Pulmonary artery endothelial cell (primary cell): ENCODE measurements at places on chromosomes 4 and X. TPM values are rescaled to one million over a fixed set of nuclear protein-coding genes. Genes with fewer than 3 reads are reported as not detected.

- no peak for DNase-seq
Measured at GRCh38 chrX:120453985-120454384, 15.1 kb downstream of the LAMP2 start.

DNA sequence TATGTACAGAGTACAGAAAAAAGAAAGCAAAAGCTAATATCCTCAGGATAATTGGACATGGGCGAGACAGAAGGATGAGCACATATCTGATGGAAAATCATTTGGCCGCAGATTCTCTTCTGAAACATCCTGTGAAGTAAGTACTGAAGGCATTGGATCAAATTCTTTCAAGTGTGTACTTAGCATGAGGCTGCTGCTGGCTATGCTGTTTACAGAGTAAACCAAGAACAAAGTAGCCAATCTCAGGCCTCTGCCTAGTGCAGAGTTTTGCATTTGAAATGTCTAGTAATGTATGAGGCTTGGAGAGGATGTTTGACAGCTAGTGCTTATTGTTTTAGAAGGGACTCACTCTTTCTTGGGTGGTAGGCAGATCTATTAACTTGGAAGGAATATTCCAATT, 128.5 kb downstream of the MAGEC2 start:
- DNase-seq, result no peak

- no peak for DNase-seq
Measured at GRCh38 chrX:13338996-13339515, 19.2 kb upstream of the ATXN3L start.

GRCh38 chrX:42739258-42739657, 38.7 kb downstream of the PPP1R2C start:
- DNase-seq, result no peak

DNA sequence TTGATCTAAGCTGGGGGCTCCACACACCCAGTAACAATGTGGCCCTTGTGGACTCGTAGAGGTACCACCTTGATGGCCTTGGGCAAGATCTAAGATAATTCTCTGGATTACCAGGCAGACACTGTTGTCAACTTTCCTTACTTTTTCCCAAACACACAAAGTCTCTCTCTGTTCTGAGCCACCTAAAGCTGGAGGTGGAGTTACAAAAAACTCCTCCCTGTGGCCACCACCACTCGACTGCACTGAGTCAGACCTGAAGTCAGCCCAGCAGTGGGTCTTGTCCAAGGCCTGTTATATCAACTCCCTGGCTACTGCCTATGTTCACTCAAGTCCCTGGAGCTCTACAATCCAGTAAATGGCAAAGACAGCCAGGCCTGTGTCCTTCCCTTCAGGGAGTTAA, 70.1 kb upstream of the TECRL start:
- no peak for DNase-seq

- no peak for DNase-seq
Measured at GRCh38 chr4:130563185-130563888, 1467.4 kb downstream of the C4orf33 start.

- DNase-seq, result no peak
Measured at GRCh38 chr4:69910016-69910782, 20.7 kb upstream of the CSN1S1 start.

GRCh38 chr4:32032136-32032672, 1312.0 kb downstream of the PCDH7 start:
- no peak for DNase-seq

- DNase-seq, result no peak
Measured at GRCh38 chrX:9542761-9543111, 77.9 kb downstream of the TBL1X start.

DNA sequence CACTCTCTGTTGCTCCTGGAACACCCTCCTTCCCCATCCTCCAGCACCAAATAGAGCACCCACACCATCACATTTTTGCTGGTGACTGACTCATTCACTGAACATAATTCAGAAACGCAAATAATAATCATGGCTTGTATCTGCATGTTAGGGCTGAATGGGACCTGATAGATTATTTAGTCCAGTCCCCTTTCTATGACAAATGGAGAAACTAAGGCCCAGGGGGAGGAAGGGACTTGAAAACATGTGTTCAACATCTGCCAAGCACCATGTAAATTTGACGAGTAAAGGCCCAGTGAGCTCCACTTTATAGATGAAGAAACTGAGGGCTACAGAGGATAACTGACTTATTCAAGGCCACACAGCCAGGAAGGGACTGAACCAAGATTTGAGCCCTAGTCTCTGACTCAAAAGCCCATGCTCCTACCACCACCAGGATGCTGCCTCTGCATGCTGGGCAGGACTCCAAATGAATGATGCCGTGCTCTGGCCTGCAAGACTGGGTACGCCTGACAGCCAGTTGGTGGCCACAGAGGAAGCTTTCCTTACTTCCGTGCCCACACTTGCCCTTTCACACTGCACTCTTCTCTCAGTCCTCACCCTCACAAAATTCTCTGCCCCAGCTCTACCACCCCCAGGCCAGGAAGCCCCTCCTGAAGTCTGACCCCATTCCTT, 133.3 kb upstream of the PJA1 start:
- DNase-seq, result no peak

DNA sequence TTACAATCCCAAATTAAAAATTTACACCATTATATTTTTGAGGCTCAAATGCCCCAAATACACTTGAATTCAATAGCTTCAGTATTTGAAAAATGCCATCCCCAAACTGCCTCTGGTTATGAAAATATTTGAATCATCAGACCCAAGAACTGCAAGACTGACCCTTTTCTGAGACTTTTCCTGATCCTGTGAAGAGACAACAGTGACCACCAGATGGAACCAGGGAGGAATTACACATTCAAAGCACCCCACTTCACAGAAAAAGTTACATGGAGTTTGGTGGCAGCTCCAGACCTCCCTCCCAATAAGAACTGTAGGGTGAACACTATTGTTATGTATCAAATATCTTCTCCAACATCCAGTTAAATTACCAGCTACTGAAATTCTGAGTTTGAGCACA, 44.0 kb upstream of the SCD5 start:
- DNase-seq, result no peak

- DNase-seq, result no peak
Measured at GRCh38 chr4:38188631-38189101, 228.5 kb downstream of the PTTG2 start.

DNA sequence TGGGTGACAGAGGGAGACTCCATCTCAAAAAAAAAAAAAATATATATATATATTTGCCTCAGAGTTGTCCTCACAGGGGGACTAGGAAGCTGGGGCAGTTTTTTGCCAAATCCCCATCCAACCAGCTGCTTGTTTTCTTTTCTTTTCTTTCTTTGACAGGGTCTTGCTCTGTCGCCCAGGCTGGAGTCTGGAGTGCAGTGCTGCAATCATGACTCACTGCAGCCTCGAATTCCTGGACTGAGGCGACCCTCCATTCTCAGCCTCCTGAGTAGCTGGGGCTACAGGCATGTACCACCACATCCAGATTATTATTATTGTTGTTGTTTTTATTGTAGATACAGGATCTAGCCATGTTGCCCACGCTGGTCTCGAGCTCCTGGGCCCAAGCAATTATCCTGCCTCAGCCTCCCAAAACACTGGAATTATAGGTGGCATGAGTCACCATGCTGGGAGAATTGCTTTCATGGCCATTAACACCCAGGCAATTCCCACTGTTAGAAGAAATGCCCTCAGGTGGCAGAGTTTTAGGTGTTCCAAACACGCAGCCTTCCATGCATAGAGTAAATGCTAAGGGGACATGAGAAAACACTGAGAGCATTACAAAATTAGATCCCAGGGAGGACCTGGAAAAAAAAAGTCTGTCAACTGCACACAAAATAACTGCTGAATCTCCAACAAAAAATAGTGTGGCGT, 98.0 kb downstream of the ARHGAP6 start:
- no peak for DNase-seq

- DNase-seq, result no peak
Measured at GRCh38 chrX:111402344-111402743, 9.6 kb downstream of the DCX start.

DNA sequence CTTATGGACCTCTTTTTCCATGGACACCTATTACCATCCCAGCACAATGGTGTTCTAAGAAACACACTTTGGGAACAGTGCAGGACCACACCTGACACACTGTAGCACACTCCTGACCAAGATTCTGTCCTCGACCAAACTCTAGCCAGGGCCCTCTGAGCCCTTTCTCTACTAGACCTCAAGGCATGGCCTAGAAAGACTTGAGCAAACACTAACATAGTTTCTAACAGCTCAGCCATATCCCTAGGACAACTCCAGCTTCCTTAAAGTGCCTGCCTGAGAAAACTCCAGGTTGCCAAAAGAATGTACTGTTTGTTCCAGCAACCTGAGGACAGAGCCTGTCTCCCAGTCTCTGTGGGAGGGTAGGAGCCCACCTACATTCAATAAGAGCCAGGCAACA, 48.3 kb downstream of the QDPR start:
- no peak for DNase-seq

DNA sequence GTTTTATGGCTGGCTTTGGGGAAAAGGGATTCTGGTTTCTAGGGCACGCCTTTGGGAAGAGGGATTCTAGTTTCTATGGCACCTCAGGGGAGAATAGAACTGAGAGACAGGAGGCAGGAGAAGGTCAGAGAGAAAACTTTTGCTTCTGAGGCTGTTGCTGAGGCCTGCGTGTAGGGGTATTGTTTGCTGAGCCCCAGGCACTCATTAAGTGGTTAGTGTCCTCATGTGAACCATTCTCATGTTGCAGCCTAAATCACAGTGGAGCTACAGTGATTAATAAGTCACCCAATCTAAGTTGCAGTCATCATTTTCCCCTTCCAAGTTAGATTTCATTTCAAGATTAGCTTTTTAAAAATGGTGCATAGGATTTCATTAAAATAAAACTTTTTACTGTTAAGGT, 29.0 kb downstream of the VCX3A start:
- DNase-seq, result no peak

- DNase-seq, result no peak
Measured at GRCh38 chr4:11632025-11632424, 203.3 kb upstream of the HS3ST1 start.

Gene CEP135
- total RNA-seq, result 7.4 and 9.9 TPM in 2 replicates

Gene EPHA5
- not detected in 2 replicates for total RNA-seq

Gene HHIP
- total RNA-seq, result 217 and 481 TPM in 2 replicates

Gene CSAG1
- not detected in 2 replicates for total RNA-seq

Gene ARR3
- not detected in 2 replicates for total RNA-seq

Gene HMGB3
- total RNA-seq, result 33.2 and 40.7 TPM in 2 replicates

Gene IBSP
- total RNA-seq, result not detected in 2 replicates
